ENCODE measurements at places on chromosomes 2 and 18.

DNA sequence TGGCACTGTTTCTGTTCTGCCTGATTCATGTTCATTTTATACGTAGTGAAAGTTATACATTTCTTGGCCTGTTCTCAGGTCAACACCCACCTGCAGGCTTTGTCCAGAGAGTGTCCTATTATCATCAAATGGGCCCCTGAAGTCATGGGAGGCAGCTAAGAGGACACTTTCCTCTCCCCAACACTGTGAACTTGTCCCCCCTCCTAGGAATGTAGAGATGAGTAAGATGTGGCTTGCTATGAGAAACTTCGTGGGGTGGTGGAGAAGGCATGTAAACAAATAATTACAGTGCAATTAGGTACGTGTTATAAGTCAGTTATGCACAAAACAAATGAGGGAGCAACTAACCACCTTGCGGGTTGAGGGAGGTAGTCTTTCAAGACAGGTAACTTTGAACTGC, 57.9 kb downstream of the COL4A3 start:
- no peak for DNase-seq

DNA sequence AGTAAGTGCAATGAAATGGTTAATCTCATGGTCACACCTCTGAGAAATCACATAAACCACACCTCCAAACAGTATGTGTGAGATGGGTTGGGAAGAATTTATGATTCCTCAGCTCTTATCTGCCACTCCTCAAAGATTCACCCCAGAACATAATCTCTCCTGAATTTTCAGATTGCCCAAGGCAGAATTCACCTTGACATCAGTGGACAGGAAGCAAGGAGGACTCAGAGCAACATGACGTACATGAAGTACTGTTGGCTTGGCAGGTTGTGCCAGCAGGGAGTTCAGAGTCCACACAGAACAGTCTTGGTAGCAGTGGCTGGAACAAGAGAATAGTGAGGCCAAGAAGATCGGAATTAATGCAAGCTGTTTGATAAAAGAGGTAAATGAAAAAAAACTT, 31.7 kb upstream of the CYBRD1 start:
- no peak for DNase-seq

GRCh38 chr2:111201214-111201613, 80.5 kb downstream of the BCL2L11 start:
- DNase-seq, result no peak

DNA sequence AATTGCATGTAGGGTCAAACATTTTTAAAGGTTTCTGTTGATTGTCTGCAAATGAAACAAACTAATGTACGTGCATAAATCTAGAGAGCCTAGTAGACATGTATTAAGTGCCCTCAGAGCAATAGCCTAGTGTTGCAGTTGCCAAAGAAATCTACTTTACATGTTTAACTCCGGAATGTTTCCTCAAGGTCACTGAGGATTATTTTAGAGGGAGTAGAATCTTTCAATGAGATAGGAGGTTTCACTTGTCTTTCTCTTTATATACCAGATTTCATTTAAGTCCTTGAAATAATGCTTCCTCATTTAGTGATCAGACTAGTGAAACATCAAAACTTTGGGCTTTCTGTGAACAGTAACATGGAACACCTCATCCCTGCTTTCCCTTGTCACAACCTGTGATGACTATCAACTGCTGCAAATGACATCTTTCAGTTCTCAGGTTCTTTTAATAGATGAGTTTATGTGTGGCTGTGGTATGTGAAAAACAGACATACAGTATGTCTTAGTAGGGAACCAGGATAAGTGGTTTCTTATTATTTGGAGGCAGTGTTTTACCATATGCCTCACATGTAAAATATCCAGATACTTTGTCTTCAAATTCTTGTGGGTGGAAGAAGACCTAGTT, 5.5 kb downstream of the UBE2E3 start:
- DNase-seq, result no peak

GRCh38 chr2:133438848-133439564, 129.3 kb downstream of the NCKAP5 start:
- DNase-seq, result no peak

DNA sequence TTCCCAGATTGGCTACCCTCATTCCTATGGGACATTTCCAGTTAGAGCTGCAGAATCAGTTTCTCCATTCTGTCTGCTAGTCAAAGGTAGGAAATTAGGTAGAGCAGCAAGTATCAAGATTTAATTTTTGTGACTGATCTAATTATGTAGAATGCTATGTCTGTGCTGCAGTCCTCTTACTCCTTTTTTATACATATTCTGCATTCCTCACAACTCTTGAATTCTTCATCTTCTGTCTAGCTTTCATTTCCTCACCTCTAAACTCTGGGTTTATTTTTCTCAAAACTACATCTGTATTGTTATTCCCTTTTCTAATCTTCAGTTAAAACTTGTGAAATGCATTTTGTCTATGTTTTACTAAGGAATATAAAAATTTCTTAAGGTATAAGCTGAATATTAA, 8.6 kb downstream of the SGO2 start:
- DNase-seq, result no peak

GRCh38 chr2:240998995-240999791, 775 bp downstream of the SNED1 start:
- no peak for DNase-seq

DNA sequence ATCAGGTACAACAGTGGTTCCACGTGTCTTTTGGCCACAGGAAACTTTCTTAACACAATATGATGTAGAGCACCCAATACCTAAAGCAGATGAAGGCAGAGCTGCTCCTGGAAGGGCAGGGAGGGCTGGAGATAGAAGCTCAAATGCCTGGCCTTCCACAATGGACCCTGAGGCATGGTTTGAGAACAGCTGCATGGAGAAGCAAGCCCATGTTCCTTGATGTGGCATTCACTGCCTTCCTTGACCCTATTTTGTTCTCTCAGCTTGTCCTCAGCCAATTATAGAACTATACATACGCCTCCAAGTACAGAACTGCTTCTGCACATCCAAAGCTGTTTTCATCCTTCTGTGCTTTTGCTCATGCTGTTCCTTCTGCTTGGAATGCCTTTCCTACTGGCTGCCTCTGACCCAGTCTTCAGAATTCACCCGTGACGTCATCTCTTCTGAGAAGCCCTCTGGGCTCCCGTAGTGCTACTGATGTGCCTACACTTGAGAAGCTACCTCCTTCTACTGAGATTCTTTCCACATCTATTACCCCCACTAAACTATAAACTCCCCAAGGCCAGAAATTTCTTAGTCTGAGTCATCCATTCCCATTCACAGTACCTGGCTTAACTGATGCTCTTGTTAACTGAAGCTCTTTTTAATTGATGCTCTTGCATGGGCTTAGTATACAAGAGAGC, 69.9 kb downstream of the CHRNA1 start:
- DNase-seq, result no peak

- no peak for DNase-seq
These were observed 836.5 kb upstream of the ID2 start for GRCh38 chr2:7845332-7845731.

- no peak for DNase-seq
These were observed 183.1 kb downstream of the MYCN start for GRCh38 chr2:16123421-16123820.

GRCh38 chr2:191907091-191907490, 60.2 kb upstream of the CAVIN2 start:
- no peak for DNase-seq

GRCh38 chr2:127400897-127401756, 13.4 kb upstream of the MAP3K2 start:
- DNase-seq, result no peak

- no peak for DNase-seq
These were observed 465.5 kb downstream of the DCDC2C start for GRCh38 chr2:4168834-4169233.

DNA sequence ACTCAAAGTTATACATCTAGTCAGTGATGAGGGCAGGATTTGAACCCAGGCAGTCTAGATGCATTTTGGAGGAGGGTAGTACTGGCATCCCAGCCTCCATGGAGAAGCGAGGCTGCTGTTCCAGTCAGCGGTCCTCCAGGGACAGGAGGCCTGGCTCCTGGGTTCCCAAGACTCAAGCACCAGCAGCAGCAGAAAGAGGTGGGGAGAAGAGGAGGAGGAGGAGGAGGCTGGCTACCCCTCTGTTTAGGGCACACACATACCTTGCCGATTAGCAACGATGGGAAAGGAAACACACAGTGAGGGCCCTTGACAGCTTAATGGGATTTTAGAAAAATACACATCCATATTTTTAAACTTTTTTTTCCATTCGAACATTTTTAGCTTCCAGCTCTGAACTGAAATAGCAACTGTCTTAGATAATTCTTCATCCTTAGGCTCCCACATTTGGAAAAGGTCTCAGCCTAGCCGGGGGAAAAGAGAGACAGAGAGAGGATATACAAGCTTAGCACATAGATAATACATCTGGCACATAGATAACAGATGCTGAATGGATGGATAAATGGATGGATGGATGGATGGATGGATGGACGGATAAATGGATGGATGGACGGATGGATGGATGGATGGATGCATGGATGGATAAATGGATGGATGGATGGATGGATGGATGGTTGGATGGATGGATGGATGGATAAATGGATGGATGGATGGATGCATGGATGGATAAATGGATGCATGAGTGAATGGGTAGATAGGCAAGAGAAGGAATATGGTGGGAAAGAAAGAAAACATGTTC, 87.9 kb downstream of the LBH start:
- no peak for DNase-seq

DNA sequence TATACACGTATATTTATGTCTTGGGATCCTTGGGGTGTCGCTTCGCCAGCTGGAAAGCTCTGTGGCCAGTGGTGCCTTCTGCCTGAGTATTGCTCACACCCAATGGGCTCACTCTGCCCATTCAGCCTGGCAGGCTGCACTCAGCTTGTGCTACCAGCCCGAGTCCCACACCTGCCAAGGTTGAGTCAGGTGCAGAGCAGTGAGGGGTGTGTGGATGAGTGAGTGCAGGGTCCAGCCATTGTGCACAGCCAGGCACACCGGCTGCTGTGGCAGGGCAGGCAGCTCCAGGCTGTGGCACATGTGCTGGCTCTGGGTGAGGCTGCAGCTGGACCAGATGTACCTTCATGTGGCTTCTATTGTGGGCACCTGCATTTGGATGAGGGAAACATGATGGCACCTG, 496.9 kb upstream of the LINC00305 start:
- DNase-seq, result no peak

GRCh38 chr2:220703279-220703678, 868.8 kb downstream of the EPHA4 start:
- no peak for DNase-seq

DNA sequence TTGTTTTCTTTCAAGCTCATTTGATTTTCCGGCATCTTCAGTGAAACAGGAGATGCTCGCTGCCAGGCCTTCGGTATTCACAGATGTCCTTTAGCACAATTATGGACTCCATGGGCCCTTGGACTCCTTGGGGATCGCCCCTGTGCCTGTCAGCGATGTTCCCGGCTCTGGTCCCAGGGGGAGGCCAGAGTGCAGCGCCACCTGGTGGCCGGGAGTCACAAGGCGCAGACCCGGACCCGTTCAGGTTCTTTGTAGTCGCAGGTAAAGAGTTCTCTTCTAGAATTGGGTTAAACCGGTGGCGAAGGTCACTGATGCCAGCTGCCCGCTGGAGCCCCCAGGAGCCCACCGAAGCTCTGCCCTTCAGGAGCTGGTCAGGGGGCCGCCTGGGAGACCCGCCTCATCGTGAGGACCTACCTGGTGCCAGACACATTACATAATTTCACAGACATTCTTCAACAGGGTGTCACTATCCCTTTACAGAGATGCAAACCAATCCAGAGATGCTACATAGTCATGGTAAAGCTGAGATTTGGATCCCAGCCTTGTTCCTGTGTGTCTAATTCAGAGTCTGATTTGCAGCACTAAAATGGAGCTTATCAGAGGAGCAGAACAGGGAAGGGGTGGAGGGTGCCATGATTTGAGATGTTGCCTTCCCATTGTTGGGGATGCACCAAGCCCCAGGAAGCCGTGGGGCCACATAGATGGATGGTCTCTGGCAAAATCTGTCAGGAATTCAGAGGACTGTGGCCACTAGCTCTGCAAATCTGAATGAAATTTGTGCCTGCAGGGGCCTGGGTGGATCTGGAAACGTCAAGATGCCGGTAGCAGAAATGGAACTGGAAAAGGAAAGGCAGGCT, 6.0 kb upstream of the INPP5D start:
- peak; percentile 77 for DNase-seq

GRCh38 chr2:224865016-224865415, 148.9 kb upstream of the CCDC195 start:
- DNase-seq, result no peak

GRCh38 chr2:167381349-167381748, 493.1 kb downstream of the XIRP2 start:
- DNase-seq, result no peak

DNA sequence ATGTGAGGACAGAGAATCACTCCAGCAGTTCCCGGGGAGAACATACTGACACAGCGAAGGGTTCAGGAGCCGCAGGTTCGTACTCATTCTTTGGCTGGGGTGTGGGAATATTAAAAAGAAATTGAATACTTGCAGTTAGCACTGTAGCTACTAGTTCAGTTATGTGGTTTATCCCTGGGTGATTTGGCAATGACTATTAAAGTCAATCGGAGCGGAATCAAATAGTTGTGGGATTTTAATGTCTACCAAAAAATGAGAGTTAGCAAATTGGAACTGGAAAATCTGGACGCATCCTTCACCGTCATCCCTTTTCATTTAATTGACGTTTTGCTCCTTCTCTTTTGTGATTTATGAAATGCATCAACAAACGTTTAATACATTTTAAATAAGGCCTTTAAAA, 50.8 kb downstream of the GBX2 start:
- no peak for DNase-seq

DNA sequence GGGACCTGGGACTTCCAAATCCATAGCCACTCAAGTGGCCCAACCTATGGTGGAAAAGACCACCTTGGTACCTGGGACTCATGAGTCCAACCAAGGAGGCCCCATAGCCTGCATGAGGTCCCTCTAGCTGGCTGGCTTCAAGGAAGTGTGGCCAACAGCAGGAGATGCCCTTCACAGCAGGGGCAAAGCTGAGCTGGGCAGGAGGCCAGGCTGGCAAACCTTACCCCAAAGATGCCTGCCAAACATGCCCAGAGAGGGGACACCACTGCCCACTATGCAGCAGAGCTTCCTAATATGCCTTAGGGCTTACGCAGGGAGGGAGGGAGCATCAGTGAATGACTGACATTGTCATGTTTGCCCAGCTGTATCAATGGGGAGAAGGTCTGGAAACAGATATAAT, 188.0 kb upstream of the GLI2 start:
- no peak for DNase-seq

- DNase-seq, result no peak
These were observed 10.0 kb downstream of the ZNF24 start for GRCh38 chr18:35334212-35334611.

GRCh38 chr2:159317392-159318088, 31.0 kb upstream of the WDSUB1 start:
- DNase-seq, result no peak

- DNase-seq, result no peak
These were observed 2.5 kb upstream of the EGR4 start for GRCh38 chr2:73295751-73296400.

DNA sequence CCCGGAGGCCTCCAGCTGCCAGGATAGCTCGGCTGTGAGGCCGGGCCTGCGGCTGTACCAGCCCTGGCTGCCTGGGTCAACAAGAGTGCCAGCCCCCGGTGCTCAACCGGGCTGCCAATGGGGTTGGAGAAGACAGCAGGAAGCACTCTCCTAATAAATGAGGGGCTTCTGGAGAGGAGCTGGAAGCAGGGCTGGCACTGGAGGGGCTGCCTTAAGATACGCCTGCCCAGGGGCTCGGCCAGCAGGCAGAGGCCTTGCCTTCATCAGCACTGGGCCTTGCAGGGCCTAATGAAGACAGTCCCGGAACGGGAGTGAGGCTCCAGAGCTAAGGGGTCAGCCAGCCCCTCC, 73.6 kb downstream of the TEX51 start:
- no peak for DNase-seq
